A549 treated with CpdA at 1 μM for 4 hours (cell line): ENCODE measurements at places on chromosomes 1 and 21. TPM values are rescaled to one million over a fixed set of nuclear protein-coding genes. Genes with fewer than 3 reads are reported as not detected.

KRTAP7-1 gene
- not detected in 5 replicates for total RNA-seq

SLAMF1 gene
- total RNA-seq = not detected in 5 replicates

PCAT6 gene
- 2.5 to 3.9 TPM (median 3.6 TPM) in 5 replicates for total RNA-seq

ZNF684 gene
- total RNA-seq = 1.9 to 2.4 TPM (median 2.0 TPM) in 5 replicates

BLACAT1 gene
- total RNA-seq = not detected in 5 replicates

AUNIP gene
- 5.4 to 6.2 TPM (median 6.1 TPM) in 5 replicates for total RNA-seq

TMPRSS15 gene
- not detected in 5 replicates for total RNA-seq

UQCRHL gene
- 6.7 to 9.8 TPM (median 7.3 TPM) in 5 replicates for total RNA-seq

NEXN gene
- 4.0 to 9.3 TPM (median 4.9 TPM) in 5 replicates for total RNA-seq

HCRTR1 gene
- total RNA-seq = 0.07 to 0.08 TPM in 2 of 5 replicates, not detected in the others

TMEM81 gene
- total RNA-seq = 2.4 to 3.9 TPM (median 2.8 TPM) in 5 replicates

PTPN7 gene
- 0.03 TPM in 1 of 5 replicates, not detected in the others for total RNA-seq

PARP1 gene
- 92.8 to 131 TPM (median 115 TPM) in 5 replicates for total RNA-seq

CATSPERE gene
- total RNA-seq = 0.05 to 0.27 TPM (median 0.09 TPM) in 4 of 5 replicates, not detected in the other

DOP1B gene
- total RNA-seq = 3.6 to 5.1 TPM (median 3.8 TPM) in 5 replicates

CFHR4 gene
- total RNA-seq = not detected in 5 replicates

CELA3B gene
- total RNA-seq = not detected in 5 replicates

GJA8 gene
- not detected in 5 replicates for total RNA-seq

ADAM30 gene
- not detected in 5 replicates for total RNA-seq

MCOLN3 gene
- total RNA-seq = 3.3 to 4.2 TPM (median 3.6 TPM) in 5 replicates

OR2L3 gene
- not detected in 5 replicates for total RNA-seq
